Colonic mucosa (tissue), 4 donors: ENCODE measurements at places on chromosomes 2 and 18. TPM values are rescaled to one million over a fixed set of nuclear protein-coding genes. Genes with fewer than 3 reads are reported as not detected.

DNA sequence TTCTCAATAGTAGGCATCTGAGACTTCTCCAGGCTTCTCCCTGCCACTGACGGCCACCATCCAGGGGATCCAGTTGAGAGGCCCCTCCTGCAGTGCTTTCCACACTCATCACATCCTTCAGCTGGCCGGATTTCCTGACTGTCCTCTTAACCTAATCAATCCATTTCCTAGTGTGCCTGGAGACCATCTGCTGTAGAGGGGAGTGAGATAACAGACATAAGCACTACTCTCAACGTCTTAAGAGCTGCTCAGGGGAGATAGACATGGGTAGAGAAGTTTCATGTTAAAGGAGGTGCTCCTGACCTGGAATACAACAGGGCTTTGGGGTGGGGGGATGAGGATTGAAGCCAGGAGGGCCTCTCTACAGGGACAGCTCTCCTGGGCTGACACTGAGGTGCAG lies 14.2 kb downstream of the SPR start:
- no peaks in the 10 kb centered on the region for H3K36me3 ChIP-seq
- H3K4me3 ChIP-seq: no peak overlapping the region
- H3K27me3 ChIP-seq: no peaks in the 10 kb centered on the region

- H3K4me1 ChIP-seq: no peaks in the 10 kb centered on the region
- H3K4me3 ChIP-seq: peak overlapping the region; percentile 22
- no peak overlapping the region for H3K27ac ChIP-seq
- H3K36me3 ChIP-seq: no peaks in the 10 kb centered on the region
Observed at GRCh38 chr2:182866095-182866460, 359 bp downstream of the FRZB start.

- DNase-seq: no peak
- no peak overlapping the region for H3K27ac ChIP-seq
Observed at GRCh38 chr2:147057892-147058490, 786.8 kb upstream of the ACVR2A start.

The CHRNA1 gene
- 2.7 TPM for total RNA-seq

DNA sequence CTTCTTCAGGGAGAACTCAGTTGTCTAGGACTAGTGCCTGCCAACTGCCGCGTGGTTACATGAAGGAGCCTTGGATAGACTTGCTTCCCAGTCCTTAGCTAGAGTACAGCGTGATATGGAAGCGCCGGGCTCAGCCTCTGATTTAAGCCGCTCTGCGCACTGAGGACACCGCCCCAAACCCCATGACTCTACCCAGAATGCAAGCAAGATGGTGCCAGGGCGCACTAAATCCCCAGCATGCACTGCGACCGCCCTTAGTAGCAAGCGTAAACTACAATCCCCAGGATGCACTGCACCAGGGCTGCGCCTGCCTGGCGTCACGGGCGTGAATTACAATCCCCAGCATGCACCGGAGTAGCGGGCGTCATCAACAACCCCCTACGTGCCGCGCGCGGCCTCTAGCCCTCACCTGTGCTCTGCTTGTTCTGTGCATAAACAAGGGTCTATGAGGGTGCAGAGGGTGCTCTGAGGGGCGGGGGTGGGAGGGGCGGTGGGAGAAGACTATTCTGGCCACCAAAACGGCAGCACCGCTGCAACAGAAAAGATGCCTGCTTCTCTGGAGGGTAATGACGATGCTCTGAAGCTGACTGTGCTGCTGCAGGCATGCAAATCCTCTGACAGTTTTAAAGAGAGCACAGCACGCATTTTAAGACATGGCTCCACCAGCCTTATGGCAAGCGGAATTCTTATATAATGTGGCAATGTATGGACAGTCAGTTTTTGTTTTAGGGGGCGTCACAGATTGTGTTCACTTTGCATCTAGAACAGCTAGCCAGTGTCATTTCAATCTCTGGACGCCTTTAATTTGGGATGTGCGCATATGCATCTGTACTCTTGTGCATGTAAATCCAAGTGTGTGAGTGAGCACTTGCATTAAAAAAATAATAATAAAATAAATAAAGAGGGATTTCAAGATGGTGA lies 282.5 kb upstream of the MYT1L start:
- peak; percentile 83 for DNase-seq
- no peaks in the 10 kb centered on the region for H3K27me3 ChIP-seq
- no peak overlapping the region for H3K27ac ChIP-seq

DNA sequence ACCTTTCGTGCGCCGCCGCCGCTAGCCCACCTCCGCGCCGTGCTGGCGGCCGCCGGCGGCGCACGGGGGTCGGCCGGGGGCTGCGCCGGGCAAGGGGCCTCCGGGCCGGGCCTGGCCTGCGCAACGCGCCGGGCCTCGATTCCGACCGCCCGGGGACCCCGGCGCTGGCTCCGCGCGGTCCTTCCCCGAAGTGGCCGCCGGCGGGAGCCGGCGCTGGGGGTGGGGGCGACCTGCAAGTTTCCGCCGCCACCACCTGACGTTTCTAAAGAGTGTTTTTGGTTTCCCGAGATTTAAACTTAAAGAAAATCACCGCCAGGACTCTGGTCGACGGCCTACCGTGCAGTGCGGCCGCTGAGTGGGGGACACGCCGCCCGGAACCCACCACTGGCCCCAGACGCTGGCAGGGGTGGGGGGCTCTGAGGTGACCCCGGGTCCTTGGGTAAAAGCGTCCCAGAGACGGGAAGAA lies 3.8 kb upstream of the GATA6 start:
- H3K4me1 ChIP-seq: no peaks in the 10 kb centered on the region
- H3K27ac ChIP-seq: peak overlapping the region; percentile 92
- H3K36me3 ChIP-seq: no peaks in the 10 kb centered on the region

GRCh38 chr2:133503323-133503722 lies 64.9 kb downstream of the NCKAP5 start:
- no peak overlapping the region for H3K4me3 ChIP-seq
- no peak for DNase-seq
- H3K27ac ChIP-seq: no peak overlapping the region
- H3K27me3 ChIP-seq: no peaks in the 10 kb centered on the region
- H3K4me1 ChIP-seq: no peaks in the 10 kb centered on the region
- no peaks in the 10 kb centered on the region for H3K36me3 ChIP-seq

DNA sequence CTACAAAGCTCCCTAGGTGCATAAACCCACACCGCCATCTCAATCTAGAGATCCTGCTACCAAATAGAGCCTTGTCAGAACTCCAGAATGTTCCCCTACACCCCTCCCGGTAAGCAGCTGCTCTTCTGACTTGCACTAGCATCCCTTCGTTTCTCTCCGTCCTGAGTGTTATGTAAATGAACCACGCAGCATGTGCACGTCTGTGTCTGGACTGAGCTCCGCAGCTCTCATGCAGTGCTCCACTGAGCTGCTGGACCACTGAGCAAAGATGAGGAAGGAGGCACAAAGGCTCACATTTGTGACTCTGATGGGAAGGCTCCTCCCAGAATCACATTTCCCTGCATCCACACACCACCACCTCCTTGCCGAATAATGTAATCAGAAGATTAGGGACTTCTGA lies 203.6 kb downstream of the MYT1L start:
- H3K27ac ChIP-seq: no peak overlapping the region
- no peak overlapping the region for H3K4me3 ChIP-seq
- no peaks in the 10 kb centered on the region for H3K4me1 ChIP-seq
